ENCODE measurements at places on chromosomes 4 and X. TPM values are rescaled to one million over a fixed set of nuclear protein-coding genes. Genes with fewer than 3 reads are reported as not detected.

GRCh38 chr4:3786196-3786869 lies 20.1 kb downstream of the ADRA2C start:
- no peak for DNase-seq

GRCh38 chr4:79088946-79089691 lies 149.9 kb upstream of the PAQR3 start:
- DNase-seq: no peak

The CCSER1 gene
- total RNA-seq: 12.9 TPM

- DNase-seq: no peak
Measured at GRCh38 chrX:8140986-8141744, 29.9 kb downstream of the VCX2 start.

The OPRPN gene
- not detected for total RNA-seq

Data from right cardiac atrium (tissue), 5 donors.